Lung (tissue), 17 donors: ENCODE measurements at places on chromosomes 7 and 10.
A peak's percentile ranks its signal among the peaks of the same experiment; 100 is the strongest.

GRCh38 chr7:139823959-139824521 is 5.0 kb upstream of the TBXAS1 start:
- peak; percentile 92 for DNase-seq

GRCh38 chr7:18521236-18521589 is 25.7 kb downstream of the HDAC9 start:
- no peak for DNase-seq

DNA sequence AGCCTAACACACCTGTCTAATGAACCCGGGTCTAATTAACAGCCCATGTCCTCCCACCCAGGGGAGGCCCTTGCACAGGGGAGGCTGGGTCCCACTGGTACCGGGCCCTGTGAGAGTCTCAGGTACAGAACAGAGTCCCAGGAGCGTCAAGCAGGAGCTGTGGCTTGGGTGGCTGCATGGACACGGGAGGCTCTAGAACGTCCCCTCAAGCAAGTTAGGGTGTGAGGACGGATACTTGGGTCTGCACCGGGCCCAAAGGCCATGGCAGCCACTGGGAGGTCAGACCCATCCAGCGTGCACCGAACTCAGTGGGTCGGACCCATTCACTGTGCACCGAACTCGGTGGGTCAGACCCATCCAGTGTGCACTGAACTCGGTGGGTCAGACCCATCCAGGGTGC is 309.7 kb downstream of the DNAJB6 start:
- DNase-seq, result no peak

DNA sequence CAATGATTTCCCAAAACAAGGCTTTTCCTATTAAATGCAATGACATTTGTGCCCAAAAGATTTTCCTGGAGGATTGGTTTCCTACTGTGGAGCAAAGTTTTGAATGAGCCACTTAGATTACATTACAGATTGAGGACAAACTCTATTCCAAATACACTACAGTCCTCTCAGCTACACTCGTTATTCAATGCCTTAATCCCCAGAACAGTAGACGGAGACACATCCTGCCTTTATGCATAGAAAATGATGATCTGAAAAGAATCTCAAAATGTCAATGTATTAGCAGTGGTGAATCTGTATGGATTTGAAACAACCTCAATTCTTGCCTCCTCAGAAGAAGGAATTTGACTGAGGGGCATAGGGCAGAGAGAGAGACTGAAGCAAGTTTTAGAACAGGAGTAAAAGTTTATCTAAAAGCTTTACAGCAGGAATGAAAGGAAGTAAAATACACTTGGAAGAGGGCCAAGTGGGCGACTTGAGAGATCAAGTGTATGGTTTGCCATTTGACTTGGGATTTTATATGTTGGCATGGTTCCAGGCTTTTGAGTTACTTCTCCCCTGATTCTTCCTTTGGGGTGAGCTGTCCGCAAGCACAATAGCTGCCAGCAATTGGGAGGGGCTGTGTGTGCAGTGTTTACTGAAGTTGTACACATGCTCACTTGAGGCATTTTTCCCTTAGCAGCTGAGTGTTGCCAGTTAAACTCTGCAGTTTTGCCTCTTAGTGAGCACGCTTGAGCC is 891.9 kb upstream of the MBL2 start:
- DNase-seq, result peak; percentile 91

GRCh38 chr10:129932751-129933433 is 31.2 kb downstream of the EBF3 start:
- DNase-seq, result no peak

DNA sequence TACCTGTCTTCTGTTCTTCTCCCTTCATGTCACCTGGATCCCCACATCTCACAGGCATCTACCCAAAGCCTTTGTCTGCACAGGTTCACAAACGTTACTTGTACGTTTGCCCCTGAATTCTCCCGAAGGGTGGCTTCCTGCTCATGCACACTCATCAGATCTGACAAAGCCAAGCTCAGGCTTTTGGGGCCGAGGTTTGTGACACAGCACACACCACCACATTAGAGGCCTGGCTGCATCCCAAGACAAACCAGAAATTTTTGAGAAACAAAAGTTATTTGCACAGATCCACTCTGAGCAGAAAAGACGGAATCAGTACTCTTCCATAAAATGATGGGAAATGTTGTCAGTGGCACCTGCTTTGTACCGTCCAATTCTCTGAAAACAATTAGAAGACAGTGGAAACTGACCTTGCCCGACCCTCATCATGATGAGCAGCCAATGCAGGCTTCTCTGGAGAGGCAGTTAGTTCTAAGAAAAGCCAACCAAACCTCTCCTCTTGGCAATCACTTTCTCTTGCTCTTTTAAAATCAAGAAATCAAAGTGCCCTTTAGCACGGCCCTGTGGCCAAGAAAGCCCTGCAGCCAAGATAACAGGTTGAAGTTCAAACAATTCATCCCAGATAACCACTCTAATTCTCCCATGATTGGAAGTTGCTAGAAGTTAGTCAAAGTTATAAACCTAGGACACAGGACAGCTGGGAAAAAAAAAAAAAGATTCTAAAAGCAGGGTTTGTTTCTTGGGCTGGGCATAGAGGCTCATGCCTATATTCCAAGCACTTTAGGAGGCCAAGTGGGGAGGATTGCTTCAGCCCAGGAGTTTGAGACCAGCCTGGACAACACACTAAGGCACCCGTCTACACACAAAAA is 13.6 kb upstream of the SVIL start:
- no peak for DNase-seq

DNA sequence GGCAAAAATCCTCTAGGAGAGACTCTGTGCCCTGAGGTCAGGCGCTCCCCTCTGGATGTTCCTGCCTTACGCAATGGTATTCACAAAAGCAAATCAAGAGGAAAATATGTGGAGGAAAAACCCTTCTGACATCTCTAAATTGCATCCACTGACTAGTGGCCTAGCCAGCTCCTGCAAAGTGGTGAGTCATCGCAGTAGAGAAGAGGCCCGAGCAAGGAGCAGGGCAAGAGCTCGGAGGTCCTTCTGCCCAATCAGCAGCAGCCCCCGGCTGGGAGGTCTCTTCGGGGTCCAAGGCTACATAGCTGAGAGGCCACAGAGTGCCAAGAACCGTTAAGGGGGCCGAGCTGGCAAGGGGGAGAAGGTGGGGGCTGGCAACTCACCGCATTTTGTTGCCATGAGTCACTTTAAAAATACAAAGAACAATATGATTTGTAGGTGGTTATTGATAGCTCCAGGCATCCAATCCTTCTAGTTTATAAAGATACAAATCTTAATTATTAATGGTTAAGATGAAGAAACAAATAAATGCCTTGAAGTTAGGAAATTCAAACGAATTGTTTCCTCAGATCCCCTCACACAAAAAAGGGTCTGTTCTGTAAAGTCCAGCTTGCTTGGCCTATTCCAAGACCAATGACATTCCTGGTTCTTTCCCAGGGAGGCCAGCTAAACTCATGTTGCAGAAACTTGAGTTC is 161.6 kb downstream of the PKD1L1 start:
- peak; percentile 71 for DNase-seq

DNA sequence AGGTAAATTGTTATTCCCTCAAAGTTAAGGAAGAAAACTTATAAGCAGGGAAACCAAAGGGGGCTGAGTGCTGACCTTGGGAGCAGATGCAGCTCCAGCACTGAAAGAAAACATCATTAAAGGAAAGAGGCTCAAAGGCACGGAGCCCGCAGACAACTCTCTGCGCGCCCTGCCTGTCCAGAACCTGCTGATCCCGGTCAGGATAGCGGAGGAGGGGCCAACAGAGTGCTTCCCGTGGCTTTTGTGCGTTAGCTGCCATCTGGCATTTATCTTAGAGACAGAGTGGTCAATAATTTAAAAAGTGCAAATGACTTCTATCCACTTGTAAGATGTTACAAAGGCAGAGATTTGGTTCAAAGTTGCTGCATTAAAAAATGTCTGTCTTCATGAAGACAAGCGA is 162.1 kb downstream of the FANK1 start:
- DNase-seq, result no peak

DNA sequence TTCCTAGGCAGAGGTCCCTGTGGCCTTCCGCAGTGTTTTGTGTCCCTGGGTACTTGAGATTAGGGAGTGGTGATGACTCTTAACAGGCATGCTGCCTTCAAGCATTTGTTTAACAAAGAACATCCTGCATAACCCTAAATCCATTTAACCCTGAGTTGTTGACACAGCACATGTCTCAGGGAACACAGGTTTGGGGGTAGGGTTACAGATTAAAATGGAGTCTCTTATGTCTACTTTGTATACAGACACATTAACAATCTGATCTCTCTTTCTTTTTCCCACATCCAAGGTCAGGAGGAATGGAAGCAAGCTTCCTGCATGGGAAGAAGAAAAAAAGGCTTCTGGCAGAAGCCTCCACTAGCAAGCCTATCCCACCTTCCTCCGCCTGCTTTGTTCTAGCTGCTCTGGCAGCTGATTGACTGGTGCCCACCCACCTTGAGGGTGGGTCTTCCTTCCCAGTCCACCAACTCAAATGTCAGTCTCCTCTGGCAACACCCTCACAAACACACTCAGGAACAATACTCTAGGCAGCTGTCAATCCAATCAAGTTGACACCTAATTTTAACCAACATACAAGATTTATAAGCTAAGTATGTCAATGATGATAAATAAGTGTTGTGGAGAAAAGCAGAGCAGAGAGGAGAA is 176.5 kb upstream of the CCZ1B start:
- DNase-seq, result no peak
